Uterus (tissue), 4 donors: ENCODE measurements at places on chromosomes 7 and 10.

- no peak for DNase-seq
Measured at GRCh38 chr10:90413196-90413595, 444.6 kb downstream of the HTR7 start.

DNA sequence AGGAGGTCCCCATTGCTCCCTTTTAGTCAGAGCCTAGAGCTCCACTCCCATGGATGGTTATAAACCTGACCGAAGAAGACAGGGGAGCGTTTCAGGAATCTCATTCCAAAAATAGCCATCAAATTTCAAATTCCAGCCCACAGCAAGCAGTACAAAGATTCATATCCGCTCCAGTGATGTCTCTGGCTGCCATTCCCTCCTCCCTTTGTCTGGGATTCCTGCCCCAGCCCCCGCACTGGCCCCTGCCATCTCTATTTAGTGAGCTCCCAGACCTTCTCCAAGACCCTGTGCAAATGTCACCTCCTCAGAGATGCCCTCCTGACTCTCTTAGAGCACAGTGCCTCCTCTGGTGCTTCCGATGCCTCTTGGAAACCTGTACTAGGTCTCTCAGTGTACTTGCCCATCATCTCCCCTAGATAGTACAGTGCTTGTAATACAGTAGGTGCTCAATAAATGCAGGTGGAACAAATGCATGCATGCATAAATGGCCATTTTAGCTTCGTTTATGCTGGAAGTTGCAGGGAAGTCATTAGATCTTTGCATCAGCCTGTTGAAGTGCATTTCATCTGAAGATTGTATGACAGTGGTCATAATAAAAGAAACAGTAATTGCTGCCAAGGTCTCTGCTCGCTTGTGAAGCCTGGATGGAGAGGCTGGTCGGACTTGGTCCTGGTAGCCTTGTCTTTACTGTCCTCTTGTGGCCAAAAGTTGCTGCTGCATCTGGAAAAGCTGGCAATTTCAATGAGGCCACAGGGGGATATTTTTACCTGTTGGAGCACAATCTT is 32.0 kb upstream of the HABP2 start:
- DNase-seq = peak; percentile 70

DNA sequence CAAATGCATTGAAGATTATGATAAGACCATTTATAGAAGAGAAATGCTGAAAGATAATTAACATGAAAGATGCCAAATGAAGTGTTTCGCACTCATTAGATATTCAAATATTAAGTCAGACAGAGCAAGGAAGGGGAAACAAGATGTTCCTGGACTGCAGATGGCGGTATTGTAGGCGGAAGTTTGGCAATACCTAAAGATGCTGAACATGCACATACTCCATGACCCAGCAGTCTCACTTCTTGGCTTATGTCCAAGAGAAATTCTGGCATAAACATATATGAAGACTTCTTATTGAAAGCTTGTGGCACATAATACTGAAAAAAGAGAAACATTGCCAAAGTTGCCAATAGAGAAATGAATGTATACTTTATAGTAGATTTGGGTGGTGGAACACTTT is 325.4 kb upstream of the SEMA3C start:
- DNase-seq = no peak

GRCh38 chr7:78226059-78226719 is 427.6 kb downstream of the PHTF2 start:
- DNase-seq = no peak

DNA sequence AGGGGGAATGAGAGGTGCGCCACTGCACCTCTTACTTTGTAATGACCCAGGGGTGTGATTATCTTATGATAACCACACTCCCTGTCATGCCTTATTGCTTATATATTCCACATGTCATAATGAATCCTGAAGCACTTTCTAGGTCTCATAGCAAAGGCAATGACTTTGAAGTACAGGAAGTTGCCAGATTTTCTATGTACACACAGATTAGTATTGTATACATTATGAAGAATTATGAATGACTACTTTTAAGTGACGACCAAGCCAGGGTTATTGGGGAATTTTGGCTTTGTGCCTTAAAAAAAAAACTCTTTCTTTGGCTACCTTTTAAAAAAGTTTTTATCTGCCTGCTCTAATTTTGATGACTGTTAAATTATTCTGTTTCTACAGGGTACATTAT is 269.6 kb downstream of the MDFIC start:
- no peak for DNase-seq

DNA sequence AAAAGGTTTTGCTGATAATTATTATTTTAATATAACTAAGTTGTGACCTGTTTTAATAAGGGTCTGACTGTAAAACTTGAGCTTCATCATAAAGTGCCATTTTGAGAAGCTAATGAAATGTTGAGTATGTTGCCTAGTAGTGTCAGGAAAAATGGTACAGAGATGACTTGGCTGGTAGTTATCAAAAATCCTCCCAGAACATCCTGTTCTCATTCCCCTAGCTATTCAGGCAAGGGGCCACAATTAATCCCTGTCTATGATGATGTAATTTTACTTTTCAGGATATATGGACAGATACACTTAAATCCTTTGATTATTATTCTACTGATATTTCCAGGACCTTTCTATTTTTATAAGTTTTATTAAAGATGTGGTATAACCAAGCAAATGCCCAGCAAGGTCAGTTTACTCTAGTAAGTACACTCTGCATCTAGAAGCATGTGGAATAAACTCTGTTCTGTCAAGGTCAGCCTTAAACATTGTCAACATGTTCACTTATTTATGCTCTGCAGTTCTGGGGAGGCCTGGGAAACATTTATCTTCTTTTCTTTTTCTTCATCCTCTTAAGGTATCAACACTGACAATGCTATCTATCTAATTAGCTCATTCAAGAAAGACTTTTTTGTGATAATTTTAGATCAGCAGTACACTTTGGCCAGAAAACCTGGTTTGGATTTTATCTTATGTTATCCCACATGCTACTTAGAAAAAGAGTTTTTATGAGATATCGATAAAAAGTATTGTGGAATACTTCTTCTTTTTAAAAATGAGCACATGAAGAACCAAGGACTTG is 32.1 kb downstream of the BTRC start:
- no peak for DNase-seq
